Central memory CD8-positive, alpha-beta T cell (primary cell): ENCODE measurements at places on chromosomes 2 and 18.

DNA sequence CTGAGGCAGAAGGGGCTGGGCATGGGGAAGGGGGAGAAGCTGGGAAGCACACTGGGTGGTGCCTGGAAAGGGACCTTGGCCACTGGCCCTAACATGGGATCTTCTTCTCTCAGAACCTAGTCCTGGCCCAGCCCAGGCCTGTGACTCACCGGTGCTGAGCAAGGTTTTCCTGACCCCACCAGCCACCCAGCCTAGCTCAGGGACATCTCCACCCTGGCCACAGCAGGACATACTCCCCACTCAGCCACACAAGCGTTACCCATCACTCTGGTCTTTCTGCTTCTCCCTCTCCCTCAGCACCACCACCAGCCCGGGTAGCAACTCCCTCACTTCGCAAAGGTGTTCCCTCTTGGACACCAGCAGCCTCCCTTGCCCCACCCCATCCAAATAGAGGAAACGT, 22.8 kb downstream of the TNS1 start:
- H3K4me3 ChIP-seq = no peak overlapping the region
- no peak overlapping the region for H3K27ac ChIP-seq
- no peaks in the 10 kb centered on the region for H3K4me1 ChIP-seq
- DNase-seq = no peak
- H3K36me3 ChIP-seq = no peaks in the 10 kb centered on the region

DNA sequence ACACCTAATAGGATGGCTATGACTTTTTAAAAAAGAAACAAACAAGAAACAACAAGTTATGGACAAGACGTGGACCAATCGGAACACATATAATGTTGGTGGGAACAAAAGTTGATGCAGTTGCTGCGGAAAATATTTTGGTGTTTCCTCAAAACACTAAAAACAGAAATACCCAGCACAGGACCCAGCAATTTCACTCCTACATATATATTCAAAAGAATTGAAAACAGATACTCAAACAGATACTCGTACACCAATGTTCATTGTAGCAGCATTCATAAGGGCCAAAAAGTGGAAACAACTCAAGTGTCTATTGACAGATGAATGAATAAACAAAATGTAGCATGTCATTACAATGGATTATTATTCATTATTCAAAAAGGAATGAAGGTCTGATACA, 12.1 kb downstream of the CCDC141 start:
- no peaks in the 10 kb centered on the region for H3K27me3 ChIP-seq
- H3K4me1 ChIP-seq = no peaks in the 10 kb centered on the region
- no peaks in the 10 kb centered on the region for H3K36me3 ChIP-seq
- H3K27ac ChIP-seq = no peak overlapping the region
- DNase-seq = no peak

DNA sequence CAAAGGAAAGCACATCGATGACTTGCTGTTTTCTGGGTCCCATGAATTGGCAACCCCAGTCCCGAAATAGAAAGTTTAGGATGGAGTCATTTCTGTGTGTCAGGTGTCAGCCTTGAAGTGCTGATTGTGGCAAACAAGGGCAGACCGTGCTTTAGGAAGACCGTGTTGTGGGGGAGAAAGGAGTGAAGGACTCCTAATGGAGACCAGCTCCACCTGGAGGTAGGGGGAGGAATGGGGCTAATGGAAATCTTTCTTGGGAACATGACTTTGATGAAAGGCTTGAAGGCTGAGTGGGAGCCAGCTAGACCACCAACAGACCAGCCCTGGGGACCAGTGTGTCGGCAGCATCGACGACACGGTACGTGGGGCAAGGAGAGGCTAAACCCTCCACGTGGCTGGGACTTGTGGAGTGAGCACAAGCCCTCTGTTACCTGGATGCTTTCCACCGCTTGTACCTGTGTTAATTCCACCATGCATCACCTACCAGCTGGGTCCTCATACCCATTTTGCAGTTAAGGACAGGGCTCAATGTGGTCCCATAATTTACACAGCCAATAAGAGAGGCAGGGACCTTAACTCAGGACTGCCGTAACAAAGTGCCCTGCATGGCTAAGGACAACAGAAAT, 104.2 kb downstream of the SH3BP4 start:
- peaks cover 9% of the 10 kb centered on the region for H3K4me1 ChIP-seq
- H3K36me3 ChIP-seq = no peaks in the 10 kb centered on the region
- no peak overlapping the region for H3K4me3 ChIP-seq
- no peak overlapping the region for H3K27ac ChIP-seq
- H3K27me3 ChIP-seq = peaks cover 71% of the 10 kb centered on the region
- no peak for DNase-seq

GRCh38 chr2:20421988-20422370, 24.9 kb upstream of the RHOB start:
- H3K27me3 ChIP-seq = peaks cover 4% of the 10 kb centered on the region
- H3K36me3 ChIP-seq = no peaks in the 10 kb centered on the region
- H3K27ac ChIP-seq = no peak overlapping the region
- DNase-seq = no peak
- H3K4me1 ChIP-seq = peaks cover 23% of the 10 kb centered on the region

- H3K4me1 ChIP-seq = no peaks in the 10 kb centered on the region
- DNase-seq = no peak
- no peak overlapping the region for H3K27ac ChIP-seq
- H3K4me3 ChIP-seq = no peak overlapping the region
Observed at GRCh38 chr2:152369176-152369860, 34.3 kb downstream of the FMNL2 start.

GRCh38 chr2:205800773-205801172, 118.5 kb downstream of the NRP2 start:
- no peaks in the 10 kb centered on the region for H3K36me3 ChIP-seq
- no peaks in the 10 kb centered on the region for H3K4me1 ChIP-seq
- H3K4me3 ChIP-seq = no peak overlapping the region
- DNase-seq = no peak
- no peak overlapping the region for H3K27ac ChIP-seq
